ENCODE measurements at places on chromosomes 11 and 22.

- DNase-seq = no peak
These were observed 78.0 kb upstream of the SHANK2 start for GRCh38 chr11:71330349-71330748.

DNA sequence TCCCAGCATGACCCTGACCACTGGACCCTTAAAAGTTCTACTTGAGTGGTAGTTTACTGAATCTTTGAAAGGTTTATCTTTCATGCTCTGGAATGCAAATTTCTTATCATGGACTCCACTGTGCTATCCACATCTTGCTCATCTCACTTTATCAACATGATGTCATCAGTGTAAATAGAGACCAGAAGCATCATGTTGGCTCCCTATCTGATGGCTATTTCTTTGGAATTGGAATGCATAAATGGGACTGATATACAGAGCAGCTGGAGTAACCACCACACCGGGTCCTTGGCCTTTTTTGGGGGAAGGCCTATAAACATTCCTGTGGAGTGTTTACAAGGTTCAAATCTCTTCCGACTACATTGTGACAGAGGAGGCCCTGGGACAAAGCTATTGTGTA lies 74.1 kb upstream of the CEP126 start:
- no peak for DNase-seq

- DNase-seq = no peak
These were observed 127.7 kb downstream of the OSBP2 start for GRCh38 chr22:30822216-30823014.

GRCh38 chr11:2569321-2569721 lies 124.5 kb downstream of the KCNQ1 start:
- DNase-seq = no peak

DNA sequence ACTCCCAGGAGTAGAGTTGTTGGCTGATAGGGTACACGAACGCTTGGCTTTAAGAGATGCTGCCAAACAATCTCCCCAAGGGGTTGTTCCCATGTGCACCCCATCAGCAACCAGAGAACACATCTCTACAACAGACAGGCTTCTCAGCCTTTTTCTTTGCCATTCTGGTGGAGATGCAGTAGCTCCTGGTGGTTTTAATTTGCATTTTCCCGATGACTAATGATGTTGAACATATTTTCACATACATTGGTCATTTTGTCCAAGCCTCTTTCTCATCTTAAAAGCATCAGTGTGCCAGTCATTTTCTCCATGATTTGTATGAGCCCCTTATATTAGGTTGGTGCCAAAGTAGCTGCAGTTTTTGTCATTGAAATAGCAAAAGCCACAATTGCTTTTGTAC lies 21.8 kb downstream of the DHCR7 start:
- no peak for DNase-seq

DNA sequence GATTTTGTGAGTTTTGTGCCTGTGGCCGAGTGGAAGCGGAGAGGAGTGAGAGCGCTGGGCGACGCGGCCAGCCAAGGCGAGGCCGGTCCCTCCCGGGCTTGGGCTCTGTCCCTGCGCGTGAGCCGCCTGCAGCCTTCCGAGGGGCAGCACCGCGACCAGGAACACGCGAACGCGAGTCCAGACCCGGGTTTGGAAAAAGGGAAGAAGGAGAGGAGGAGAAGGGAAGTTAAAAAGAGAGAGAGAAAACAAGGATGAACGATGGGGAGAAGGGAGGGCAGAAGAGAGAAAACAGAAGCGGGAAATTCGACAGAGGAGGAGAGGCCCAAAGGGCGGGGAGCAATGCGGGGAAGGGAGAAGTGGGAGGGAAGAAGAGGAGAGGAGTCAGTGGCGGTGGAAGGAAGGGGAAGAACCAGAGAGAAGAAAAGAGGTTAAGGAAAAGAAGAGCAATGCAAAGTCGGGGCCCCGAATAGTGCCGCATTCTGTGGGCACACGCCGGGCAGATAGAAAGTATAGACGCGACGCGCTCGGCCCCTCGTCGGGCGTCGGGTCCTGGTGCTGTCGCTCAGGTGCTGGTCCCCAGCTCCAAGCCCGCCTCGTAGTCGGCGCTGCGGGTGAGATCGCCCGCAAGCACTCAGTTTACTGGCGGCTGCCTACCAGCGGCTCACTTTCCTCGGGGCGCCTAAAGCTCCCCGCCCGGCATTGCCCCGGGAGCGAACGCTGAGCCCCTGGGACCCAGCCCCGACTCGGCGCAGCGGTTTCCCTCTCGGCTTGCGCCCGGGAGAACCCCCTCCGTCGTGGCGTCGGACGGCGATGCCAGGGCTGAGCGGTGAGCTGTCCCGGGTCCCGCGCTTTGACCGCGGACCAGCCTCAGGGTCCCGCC lies 2.8 kb upstream of the BARX2 start:
- DNase-seq = no peak

DNA sequence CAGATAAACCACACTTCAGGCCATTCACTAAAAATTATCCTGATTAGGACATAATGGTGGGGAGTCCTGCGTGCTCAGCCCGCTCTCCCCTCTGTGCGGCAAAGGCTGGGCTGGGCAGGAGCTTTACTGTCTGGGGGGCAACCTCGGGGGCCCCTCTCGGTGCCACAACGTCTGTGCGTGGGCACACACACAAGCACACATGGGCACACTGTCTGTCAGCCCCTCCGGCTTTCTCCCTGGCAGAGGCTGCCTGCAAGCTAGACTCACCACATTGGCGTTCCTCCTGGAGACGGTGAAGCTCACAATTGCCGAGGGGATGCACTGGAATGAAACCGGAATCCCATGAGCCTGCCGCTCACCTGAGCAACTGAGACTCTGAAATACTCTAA lies 5.2 kb downstream of the MLC1 start:
- DNase-seq = no peak

GRCh38 chr22:22714600-22715335 lies 70.4 kb downstream of the GGTLC2 start:
- DNase-seq = no peak

- no peak for DNase-seq
These were observed 1458.6 kb downstream of the BRD1 start for GRCh38 chr22:48368975-48369525.

DNA sequence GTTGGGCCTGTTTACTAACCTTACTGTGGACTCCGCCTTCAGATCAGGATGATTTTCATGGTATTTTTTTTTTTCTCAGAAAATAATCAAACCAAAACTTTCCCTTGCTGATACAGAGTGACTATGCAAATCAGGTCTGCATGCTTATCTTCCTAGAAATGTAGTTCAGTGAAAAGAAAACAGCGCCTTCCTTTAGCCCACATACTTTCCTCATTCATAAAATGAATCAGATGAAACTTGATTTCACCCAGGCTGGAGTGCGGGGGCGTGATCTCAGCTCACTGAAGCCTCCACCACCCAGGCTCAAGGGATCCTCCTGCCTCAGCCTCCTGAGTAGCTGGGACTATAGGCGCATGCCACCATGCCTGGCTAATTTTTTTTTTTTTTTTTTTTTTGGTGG lies 26.0 kb downstream of the ZNRF3 start:
- DNase-seq = no peak

- no peak for DNase-seq
These were observed 50.9 kb upstream of the UBASH3B start for GRCh38 chr11:122604621-122605020.

DNA sequence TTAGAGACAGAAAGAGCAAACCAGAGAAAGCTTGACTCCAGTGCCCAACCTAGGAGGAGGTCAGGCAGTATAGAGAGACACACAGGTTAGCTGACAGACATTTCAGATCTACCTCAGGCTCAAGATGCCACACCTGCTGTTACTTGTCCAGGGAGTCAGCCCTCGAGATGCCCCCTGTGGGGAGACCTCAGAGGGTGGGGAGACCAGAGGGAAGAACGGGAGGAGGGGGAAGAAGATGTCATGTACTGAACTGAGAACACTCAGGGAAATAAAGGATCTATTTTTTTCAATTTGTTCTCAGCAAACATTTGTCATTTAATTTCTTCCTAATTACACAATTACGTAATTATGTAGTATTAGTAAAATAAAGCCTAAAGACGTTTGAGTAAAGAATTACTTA lies 196.3 kb upstream of the CADM1 start:
- no peak for DNase-seq

DNA sequence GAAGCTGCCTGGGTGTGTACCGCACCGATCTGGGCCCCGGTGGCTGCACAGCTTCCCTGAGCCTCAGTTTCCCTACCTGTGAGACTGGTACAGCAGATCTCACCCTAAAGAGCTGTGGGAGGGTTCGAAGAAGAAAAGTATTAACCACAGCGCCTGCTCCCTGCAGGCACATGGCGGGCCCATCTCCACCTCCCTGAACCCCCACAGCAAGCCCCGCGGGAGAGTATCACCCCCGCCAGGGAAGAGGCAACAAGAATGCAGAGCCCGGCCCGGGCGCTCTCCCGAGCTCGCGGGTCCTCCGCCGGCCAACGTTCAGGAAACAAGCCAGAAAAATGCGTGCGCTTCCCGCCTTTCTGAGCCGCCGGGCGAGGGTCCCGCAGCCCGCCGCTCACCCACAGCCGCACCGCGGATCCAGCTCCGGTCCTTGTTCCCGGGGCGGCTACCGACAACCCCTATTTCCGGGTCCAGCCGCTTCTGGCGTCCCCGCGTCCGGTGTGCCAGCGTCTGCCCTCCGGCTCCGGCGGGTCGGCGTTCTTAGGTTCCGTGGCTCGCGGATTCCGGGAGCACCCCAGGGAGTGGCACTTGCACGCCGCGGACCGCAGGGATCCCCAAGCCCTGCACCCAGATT lies at the start of gene TOP3B:
TOP3B (minus strand) TSS at position 450 of the 628 bp plus-strand sequence. CDS start 7,078 bp downstream, outside the sequence.
- peak; percentile 73 for DNase-seq

DNA sequence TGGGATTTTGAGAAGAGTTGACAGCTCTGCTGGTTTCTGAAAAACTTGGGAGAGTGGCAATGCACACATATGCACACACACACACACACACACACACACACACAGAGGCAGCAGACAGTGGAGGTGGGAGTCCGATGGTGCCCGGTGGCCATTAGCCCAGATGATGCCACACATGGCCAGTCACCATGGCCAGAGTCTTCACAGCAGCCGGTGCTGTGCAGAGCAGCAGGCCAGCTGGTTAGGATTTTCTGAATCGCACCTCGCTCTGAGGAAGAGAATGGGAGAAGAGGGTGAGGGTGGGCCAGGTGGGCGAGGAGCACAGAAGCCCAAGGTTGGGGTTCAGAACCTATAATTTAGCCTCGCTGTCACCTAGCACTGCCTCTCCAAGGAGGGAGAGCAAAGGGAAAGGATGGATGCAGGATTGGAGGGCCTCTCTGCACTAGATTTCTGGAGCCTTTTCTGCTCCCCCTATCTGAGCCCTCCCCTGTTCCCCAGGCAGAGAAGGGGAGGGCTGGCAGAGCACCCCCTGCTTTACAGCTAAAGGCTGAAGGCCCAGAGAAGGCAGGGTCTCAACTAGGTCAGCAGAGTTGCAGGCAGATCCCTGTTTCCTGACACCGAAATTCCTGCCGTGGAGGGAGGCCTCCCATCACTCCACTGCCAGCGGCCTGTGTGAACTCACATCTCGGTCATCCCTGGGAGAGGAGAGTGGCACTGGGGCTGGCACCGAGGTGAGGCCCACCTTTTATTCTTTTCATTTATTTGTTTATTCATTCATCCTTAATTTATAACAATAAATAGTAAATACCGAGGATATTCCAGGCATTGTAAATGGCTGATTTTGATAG lies 25.8 kb upstream of the FXYD6 start:
- no peak for DNase-seq

DNA sequence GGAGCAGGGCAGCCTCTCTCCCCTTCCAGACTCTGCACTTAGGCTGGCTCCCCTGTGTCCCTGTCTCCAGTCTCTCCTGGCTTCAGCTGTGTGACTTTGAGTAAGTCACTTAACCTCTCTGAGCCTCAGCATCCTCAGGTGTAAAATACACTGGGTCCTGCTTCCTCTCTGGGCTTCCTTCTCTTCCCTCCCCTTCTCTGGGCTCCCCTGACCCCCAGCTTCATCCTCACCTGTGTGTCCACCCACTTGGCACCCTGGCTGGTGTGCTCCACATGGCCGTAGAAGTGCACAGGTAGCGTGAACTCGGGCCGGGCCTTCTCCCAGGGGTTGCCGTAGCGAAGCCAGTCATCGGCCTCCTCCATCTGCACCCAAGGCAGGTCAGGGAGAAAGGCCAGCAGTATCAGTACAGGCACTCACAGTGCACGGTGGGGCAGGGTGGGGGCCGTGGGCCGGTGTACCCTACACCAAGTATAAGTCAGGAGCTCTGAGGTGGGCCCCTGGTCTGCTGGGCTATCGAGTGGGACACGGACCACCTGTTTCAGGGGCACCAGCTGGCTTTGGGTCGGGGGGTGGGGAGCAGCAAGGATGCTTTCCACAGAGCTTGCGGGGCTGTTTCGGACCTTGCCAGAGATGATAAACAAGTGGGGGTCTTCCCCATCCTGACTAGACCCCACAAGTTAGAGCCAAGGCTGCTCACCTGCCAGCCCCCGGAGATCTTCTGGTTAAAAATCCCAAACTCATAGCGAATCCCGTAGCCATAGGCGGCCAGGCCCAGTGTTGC lies 2.0 kb downstream of the PYGM start:
- no peak for DNase-seq

DNA sequence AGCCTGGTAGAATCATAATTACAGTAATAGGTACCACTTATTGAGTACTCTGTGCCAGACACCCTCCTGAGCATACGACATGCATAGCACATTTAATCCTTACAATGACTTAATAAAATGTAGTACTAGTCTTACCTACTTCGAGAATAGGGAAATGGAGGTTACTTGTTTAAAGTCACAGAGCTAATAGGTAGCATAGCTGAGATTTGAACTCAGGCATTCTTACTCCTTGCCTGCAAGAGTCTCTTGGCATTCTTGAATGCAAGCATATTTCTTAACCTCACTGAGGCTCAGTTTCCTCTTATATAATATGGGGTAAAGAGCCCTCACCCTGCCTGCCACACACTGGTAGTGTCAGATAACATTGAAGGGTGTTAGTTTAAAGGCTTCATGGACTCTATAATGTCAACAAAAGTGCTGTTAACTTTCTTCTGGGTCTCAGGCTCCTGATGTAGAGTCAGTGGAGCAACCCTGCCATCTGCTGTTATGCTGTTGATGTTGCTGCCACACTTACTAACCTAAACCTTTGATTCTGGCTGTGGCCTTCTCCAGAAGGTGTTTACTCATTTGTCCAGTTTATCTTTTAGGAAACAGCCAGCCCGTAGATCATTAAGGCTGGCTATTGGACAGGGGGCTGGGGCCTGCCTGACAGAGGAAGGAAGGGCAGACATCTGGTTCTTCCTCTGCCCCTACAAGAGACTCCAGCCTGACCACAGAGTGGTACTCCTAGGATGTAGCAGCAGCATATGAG lies 18.9 kb downstream of the LIMK2 start:
- peak; percentile 39 for DNase-seq

DNA sequence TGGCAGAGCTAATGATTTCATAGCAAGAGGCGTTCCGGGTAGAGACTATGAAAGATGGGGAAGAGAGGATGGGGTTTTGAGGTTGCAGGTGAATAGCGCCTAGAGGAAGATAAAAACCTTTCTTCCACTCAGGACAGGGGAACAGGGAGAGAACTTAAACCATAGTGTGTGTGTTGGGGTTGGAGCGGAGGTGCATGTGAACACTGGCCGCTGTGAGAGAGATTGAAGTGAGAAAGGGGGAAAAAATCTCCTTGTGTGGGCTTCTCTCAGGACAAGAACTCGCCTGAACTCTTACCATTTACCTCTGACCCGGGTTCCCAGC lies 3.4 kb downstream of the BSX start:
- no peak for DNase-seq

GRCh38 chr11:36257351-36257750 lies 31.9 kb downstream of the COMMD9 start:
- DNase-seq = no peak

GRCh38 chr11:36162006-36162882 lies 127.0 kb downstream of the COMMD9 start:
- DNase-seq = no peak

Data from T-helper 9 cell (primary cell).